ENCODE measurements at places on chromosomes 6 and 20. TPM values are rescaled to one million over a fixed set of nuclear protein-coding genes. Genes with fewer than 3 reads are reported as not detected.

DNA sequence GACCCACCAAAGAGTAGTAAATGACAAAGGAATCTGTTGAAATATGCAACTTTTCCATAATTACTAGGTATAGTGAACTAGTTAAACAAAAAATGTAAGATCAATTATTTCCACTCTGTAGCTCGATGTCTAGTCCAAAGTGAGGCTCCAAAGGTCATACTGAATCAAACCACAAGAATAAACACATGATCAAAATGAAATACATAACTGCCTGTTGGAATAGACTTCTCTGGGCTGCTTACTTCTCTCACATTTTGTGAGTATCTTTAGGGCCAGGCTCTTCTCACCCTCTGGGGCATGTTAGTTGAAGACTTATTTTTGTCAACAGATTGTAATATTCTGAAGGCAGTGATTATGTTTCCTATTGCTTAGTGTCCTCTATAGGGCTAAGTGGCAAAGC lies 103.7 kb upstream of the TMEM170B start:
- DNase-seq, result no peak
- no peak overlapping the region for H3K4me3 ChIP-seq
- H3K4me1 ChIP-seq, result peaks cover 11% of the 10 kb centered on the region
- H3K27ac ChIP-seq, result no peak overlapping the region

DNA sequence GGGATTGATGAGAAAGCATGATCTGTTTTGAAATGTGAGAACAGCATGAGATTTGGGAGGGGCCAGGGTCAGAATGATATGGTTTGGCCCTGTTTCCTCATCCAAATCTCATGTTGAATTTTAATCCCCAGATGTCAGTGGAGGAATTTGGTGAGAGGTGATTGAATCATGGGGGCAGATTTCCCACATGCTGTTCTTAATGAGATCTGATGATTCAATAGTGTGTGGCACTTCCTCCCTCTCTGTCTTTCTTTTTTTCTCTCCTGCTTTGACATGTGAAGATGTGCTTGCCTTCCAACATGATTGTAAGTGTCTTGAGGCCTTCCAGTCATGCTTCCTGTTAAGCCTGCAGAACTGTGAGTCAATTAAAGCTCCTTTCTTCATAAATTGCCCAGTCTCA lies 1060.3 kb upstream of the CITED2 start:
- no peak overlapping the region for H3K4me3 ChIP-seq
- H3K27ac ChIP-seq, result no peak overlapping the region
- no peaks in the 10 kb centered on the region for H3K4me1 ChIP-seq
- no peak for DNase-seq
- H3K27me3 ChIP-seq, result no peaks in the 10 kb centered on the region

DNA sequence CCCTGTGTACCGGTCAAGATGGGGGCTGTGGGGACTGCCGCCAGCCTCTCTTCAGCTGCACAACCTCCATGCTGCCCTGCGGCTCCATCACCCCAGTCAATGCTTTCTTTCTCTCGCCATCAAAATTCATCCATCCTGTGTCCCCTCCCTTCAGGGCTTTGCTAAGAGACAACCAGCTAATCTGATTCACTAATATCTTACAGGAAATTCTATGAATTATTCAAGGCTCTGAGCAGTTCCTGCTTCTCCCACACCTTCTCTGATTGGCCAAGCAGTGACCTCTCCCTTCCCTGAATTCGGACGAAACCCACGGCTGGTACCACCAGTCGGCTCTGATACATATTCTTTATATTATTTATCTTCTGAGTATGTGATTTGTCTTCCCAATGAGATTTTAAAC lies 13.8 kb downstream of the ITPR3 start:
- H3K27me3 ChIP-seq, result no peaks in the 10 kb centered on the region
- peak overlapping the region; percentile 40 for H3K4me3 ChIP-seq
- peak overlapping the region; percentile 41 for H3K27ac ChIP-seq
- H3K4me1 ChIP-seq, result peaks cover 75% of the 10 kb centered on the region
- H3K36me3 ChIP-seq, result peaks cover 25% of the 10 kb centered on the region
- no peak for DNase-seq

GRCh38 chr6:107843400-107843799 lies 19.3 kb upstream of the SCML4 start:
- no peak overlapping the region for H3K27ac ChIP-seq
- no peak for DNase-seq
- H3K27me3 ChIP-seq, result peaks cover 5% of the 10 kb centered on the region
- H3K36me3 ChIP-seq, result no peaks in the 10 kb centered on the region
- H3K4me1 ChIP-seq, result peaks cover 22% of the 10 kb centered on the region

DNA sequence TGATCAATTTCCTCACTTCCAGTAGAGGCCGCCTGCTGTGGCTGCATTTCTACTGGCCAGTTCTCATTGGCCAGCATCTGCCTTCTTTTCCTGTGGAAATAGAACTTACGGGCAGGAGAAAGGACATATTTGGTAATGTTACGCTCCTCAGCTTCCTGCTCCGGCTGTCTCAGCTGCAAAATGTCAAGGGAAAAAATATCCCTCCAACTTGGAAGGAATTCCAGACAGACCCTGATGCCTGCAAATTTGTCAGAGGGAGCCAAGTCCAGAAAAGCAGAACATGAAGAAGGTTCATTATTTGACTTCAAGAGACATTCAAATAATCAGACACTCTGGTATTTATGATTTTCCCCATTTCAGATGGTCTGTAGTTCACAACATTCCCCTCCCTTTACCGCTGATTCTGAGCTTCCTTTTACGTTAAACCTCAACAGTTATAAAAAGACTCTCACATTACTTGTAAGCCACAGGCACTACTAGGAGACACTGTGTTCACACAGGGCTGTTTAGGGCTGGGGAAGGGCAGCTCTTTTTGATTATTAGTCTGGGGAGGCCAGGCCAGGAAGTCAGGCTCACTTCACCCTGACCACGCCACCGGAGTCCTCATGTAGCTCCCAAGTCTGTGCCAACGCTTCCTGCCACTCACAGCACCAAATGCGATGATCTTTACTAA lies 179.6 kb upstream of the CCN2 start:
- H3K27ac ChIP-seq, result no peak overlapping the region
- no peaks in the 10 kb centered on the region for H3K4me1 ChIP-seq
- H3K36me3 ChIP-seq, result no peaks in the 10 kb centered on the region
- no peak overlapping the region for H3K4me3 ChIP-seq

- no peaks in the 10 kb centered on the region for H3K36me3 ChIP-seq
- H3K27me3 ChIP-seq, result no peaks in the 10 kb centered on the region
- H3K27ac ChIP-seq, result no peak overlapping the region
- no peak overlapping the region for H3K4me3 ChIP-seq
- no peak for DNase-seq
- H3K4me1 ChIP-seq, result no peaks in the 10 kb centered on the region
Measured at GRCh38 chr20:9441948-9442347, 72.4 kb upstream of the LAMP5 start.

DNA sequence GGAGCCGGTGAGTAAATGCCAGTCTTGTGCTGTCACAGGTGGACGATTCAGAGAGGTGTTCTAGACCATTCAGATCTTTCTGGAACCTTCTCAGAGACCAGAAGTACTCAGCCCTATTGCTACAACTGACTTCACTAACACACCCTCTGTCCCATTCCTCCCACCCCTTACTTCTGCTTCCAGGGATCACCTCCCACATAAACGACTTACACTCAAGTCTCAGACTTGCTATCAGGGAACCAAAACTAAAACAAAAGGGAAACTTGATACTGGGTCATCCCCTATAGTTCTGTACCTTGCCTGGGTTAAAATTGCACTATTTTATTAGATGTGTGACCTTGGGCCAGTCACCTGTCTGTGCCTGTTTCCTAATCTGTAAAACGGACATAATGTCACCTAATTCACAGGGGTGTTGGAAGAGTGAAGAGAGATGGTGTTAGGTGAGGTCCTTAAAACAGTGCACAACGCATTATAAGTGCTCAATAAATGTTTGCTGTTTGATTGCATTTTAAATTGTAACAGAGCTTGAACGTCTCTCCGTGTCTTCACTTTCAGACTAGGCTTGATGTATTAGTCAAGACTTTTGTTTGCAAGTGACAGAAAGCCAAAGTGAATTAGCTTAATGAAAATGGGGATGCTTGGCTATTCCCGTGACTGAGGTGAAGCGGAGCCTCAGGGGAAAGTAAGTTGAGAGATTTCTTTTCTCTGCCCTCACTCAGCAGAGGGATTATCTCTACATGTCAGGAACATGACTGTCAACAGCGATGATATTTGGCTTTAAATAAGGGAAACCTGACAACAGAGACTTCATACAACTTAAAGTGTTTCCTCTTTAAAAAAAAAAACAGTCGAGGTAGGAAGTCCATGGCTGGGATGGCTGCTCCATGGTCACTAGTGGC lies 3.0 kb upstream of the SRXN1 start:
- H3K36me3 ChIP-seq, result no peaks in the 10 kb centered on the region
- H3K4me1 ChIP-seq, result peaks cover 24% of the 10 kb centered on the region
- no peak for DNase-seq
- H3K27ac ChIP-seq, result no peak overlapping the region
- peaks cover 40% of the 10 kb centered on the region for H3K27me3 ChIP-seq

- peak overlapping the region; percentile 67 for H3K27ac ChIP-seq
- peaks cover 62% of the 10 kb centered on the region for H3K36me3 ChIP-seq
- H3K27me3 ChIP-seq, result no peaks in the 10 kb centered on the region
- H3K4me1 ChIP-seq, result peaks cover 75% of the 10 kb centered on the region
- H3K4me3 ChIP-seq, result peak overlapping the region; percentile 99
- no peak for DNase-seq
Measured at GRCh38 chr6:33315793-33316602, 1.5 kb downstream of the ZBTB22 start.

DNA sequence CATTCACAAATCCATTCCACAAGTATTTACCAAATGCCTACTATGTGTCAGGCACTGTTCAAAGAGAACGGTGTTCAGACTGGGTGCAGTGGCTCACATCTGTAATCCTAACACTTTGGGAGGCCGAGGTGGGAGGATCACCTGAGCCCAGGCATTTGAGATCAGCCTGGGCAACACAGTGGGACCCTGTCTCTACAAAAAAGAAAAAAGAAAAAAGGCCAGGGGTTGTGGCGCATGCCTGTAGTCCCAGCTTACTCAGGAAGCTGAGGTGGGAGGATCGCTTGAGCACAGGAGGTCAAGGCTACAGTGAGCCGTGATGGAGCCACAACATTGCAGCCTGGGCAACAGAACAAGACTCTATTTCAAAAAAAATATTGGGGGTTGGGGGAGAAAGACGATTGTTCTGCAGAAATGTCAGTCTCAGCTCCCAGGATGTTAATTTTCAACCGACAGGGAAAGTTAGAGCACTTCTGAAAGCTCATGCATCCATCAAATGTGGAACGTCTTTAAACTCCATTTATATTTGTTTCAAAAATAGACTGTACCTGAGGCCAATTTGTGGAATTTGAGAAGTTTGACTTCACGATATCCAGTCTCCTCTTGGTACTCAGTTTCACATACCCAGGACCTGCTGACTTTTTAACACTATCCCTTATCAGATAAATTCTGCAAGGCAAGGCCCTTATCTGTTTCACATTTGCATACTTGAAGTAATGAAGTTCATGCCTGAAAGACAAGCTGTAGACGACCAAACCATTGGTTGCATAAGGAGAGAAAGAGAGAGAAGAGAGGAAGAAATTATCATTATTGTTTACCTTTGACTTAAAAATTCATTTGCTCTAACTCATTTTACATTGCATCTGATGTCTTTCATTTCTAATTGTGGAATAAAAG lies 14.8 kb upstream of the BTN3A2 start:
- H3K4me1 ChIP-seq, result peaks cover 6% of the 10 kb centered on the region
- no peak overlapping the region for H3K4me3 ChIP-seq
- no peak overlapping the region for H3K27ac ChIP-seq
- no peak for DNase-seq
- H3K36me3 ChIP-seq, result no peaks in the 10 kb centered on the region

The OXT gene
- not detected for total RNA-seq

The TREML1 gene
- total RNA-seq, result not detected

The RSPO3 gene
- total RNA-seq, result not detected

The GJA10 gene
- not detected for total RNA-seq

The RBL1 gene
- total RNA-seq, result 48.9 TPM

The SIRPD gene
- 0.17 TPM for total RNA-seq

The STK4 gene
- 201 TPM for total RNA-seq

All from activated CD4-positive, alpha-beta T cell treated with anti-CD3 and anti-CD28 coated beads, Interleukin-2, amount 10 ng/mL, durations not matched to agents 7 days and 5 days (primary cell).